ENCODE measurements at places on chromosomes 5 and 9.

- DNase-seq, result no peak
These were observed 24.4 kb upstream of the TRIO start for GRCh38 chr5:14118551-14119320.

GRCh38 chr5:2387250-2387633, 364.2 kb downstream of the IRX2 start:
- no peak for DNase-seq

GRCh38 chr5:14572836-14573235, 8.8 kb upstream of the OTULINL start:
- no peak for DNase-seq

DNA sequence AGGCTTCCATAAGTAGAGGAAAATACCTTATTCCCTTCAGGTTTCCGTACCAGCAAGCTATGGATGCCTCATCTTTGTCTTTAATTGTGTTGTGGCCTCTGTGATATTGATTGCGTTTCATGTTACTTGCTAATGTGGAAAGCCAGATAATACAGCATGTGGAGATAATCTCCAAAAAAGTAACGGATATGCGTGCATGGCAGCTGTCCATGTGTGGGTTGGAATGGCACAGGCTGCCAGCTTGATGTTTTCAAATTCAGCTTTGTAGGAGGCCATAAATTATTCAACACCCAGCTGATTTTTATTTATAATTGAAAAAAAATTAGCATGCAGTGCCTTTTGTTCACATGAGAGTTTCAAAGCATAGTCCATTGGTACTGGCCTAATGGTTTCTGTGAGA, 144.9 kb downstream of the GIN1 start:
- DNase-seq, result peak; percentile 18

- no peak for DNase-seq
These were observed 288.5 kb downstream of the SLIT3 start for GRCh38 chr5:169012450-169012849.

GRCh38 chr9:19030899-19031298, 2.1 kb downstream of the SAXO1 start:
- DNase-seq, result no peak

DNA sequence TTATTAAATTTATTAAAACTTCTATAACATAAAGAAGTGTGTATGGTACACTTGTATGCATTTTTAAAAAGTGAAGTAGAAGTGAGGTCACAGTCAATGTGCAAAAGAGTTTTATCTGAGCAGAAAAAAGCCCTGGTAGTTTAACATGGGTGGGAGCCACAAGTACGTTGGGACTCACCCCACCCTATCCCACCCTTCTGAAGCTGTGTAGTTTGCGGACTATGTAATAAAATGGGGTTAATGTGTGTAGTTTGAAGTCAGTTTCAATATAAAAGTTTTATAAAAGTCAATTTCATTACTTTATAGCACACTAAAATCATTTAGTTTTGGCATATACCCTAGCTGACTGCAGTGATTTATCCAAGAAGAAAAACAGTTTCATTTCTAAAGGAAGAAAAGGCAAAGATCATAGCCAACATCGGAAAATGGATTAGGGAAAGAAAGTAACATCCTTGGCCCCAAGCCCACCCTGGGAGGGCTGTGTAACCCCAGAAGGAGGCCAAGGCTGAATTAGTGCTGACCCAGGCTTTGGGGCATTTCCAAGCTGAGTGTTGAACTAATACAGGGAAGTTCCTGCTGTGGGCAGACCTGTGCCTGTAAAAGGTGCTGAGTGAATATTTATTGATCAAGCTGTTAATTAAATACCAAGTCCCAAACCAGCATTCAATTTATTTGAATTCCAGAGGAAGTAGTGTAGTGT, 398.6 kb upstream of the ADAMTSL1 start:
- no peak for DNase-seq

GRCh38 chr9:35845824-35846771, 17.1 kb downstream of the TMEM8B start:
- DNase-seq, result no peak

DNA sequence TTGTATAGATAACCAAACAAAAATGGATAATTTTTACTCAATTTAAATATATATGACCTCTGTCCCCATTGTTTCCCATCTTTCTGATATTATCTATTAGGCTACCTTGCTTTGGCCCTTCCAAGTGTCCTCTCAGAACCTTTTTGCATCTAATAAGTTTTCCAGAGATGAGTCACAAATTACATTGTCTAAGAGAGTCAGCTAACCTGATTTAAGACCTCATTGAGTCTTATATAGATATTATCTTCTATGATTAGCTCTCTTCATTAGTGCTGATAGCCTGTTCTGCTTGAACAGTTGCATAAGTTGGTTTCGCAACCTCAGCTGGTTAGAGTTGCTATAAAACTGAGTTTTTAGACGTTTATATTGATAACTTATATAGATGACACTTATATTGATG, 623.1 kb downstream of the LRRC70 start:
- no peak for DNase-seq
